ENCODE measurements at places on chromosomes 3 and 15.

- DNase-seq, result no peak
Observed at GRCh38 chr3:56200251-56200650, 268.0 kb downstream of the ERC2 start.

- no peak for DNase-seq
Observed at GRCh38 chr3:134464064-134464688, 21.6 kb downstream of the ANAPC13 start.

GRCh38 chr3:24828551-24828950 lies 333.9 kb upstream of the THRB start:
- DNase-seq, result no peak

- no peak for DNase-seq
Observed at GRCh38 chr15:83014205-83014653, 2.8 kb upstream of the C15orf40 start.

DNA sequence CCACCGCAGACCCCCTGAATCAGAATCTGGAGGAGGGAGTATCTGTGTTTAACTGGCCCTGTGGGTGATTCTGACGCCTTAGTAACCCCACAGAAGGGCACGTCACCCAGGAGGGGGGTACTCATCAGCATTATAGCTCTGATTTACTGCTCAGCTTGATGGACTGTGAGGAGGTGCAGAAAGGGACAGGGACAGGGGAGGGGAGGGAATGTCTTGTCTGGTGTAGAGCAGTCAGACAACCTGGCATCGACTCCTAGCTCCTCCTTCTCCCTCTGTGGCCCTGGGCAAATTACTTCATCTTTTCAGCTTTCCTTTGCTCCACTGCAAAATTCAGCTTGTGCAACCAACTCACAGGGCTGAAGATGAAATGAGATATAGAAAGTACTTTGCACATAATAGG lies 42.3 kb upstream of the GLCE start:
- DNase-seq, result no peak

- no peak for DNase-seq
Observed at GRCh38 chr3:4939276-4939675, 40.0 kb upstream of the BHLHE40 start.

DNA sequence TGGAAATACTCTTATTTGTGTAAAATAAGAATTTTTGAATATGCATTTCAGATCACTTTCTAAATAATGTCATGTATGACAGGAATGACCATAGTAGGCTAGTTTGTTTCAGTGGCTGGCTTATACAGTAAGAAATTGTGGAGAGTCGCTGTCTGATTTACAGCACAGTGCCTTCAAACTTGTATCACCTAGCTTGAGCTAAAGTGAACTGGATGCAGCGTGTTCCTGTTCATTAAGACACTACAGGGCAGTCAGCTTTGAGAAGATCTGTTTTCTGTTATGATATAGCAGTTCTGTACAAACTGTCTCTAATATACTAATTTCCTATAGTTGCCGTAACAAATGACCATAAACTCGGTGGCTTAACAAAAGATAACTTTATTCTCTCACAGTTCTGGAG lies 9.9 kb downstream of the CLDN16 start:
- no peak for DNase-seq

GRCh38 chr3:143590660-143591059 lies 257.6 kb downstream of the SLC9A9 start:
- DNase-seq, result no peak

- DNase-seq, result peak; percentile 57
Observed at GRCh38 chr3:71584394-71585011, 975 bp upstream of the FOXP1 start.

GRCh38 chr3:156356537-156357363 lies 198.2 kb downstream of the SSR3 start:
- no peak for DNase-seq

GRCh38 chr3:126208606-126209256 lies 28.3 kb upstream of the ALDH1L1 start:
- DNase-seq, result no peak

- DNase-seq, result no peak
Observed at GRCh38 chr3:115151921-115152320, 4.8 kb upstream of the ZBTB20 start.

DNA sequence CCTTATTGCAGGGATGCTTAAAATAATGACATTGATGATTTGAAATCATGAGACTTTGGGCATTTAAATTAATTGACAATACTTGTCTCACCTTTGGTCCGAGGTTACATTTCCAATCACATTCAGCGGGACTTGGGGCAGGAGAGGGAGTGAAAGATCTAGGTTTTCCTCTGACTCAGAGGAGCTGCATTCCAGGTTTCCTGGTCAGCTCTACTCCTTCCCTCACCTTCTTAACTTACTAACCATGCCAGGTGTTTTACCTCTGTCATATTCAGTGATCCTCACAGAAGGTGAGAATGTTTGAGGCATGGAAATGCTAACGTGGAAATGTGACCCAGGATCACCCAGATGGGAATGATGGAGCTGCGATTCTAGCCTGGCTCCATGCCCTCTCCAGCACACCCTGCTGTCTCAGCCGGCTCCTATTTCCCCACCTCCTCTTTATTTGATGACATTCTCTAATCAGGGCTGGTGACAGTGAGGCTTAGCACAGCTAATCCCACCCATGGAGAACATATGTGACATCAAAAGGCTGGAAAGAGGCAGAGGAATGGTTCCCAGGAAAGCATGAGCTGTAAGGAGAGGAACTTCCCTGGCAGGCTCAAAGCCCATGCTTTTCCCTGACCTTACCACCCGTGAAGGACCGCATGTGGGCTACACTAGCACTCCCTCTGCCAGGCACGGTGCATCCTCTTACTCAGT lies 38.7 kb downstream of the THSD4 start:
- DNase-seq, result no peak

DNA sequence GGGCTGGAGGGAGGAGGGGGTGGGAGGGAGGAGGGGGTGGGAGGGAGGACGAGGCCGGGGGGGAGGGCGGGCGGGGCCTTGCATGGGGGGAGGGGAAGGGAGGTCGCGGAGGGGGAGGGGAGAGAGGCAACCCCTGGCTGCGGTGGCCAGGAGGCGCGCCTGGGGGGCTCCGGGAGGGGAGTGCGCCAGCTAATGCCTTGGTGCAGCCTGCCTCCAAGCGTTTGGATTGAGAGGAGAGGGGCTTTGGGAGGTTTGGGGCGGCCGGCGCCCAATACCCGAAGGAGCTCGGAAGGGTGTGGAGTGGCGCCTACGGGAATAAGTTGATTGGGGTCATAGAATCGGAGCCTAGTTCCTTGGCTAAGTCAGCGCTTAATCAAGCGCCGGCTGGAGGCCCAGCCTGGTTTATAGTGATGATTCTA lies 557 bp downstream of the TFG start:
- DNase-seq, result peak; percentile 44

GRCh38 chr15:43441316-43441715 lies 51.6 kb downstream of the TP53BP1 start:
- DNase-seq, result no peak

DNA sequence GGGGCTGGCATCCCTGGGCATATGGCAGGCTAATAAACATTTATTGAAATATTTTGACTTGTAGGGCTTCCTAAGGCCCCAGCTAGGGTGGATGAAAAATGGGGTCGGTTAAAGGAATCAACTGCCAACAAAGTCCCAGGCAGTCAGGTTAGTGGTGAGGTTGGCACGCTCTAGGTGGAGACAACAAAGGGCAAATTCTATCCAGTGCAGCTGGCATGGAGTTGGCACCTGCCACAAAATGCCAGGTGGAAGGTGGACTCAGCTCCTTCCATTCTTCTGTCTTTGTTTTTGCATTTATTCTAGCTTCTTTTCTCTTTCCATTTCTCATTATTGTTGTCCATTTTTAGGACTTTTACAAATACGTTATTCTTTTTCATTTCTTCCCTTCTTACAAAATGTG lies 31.0 kb downstream of the LCMT2 start:
- no peak for DNase-seq

DNA sequence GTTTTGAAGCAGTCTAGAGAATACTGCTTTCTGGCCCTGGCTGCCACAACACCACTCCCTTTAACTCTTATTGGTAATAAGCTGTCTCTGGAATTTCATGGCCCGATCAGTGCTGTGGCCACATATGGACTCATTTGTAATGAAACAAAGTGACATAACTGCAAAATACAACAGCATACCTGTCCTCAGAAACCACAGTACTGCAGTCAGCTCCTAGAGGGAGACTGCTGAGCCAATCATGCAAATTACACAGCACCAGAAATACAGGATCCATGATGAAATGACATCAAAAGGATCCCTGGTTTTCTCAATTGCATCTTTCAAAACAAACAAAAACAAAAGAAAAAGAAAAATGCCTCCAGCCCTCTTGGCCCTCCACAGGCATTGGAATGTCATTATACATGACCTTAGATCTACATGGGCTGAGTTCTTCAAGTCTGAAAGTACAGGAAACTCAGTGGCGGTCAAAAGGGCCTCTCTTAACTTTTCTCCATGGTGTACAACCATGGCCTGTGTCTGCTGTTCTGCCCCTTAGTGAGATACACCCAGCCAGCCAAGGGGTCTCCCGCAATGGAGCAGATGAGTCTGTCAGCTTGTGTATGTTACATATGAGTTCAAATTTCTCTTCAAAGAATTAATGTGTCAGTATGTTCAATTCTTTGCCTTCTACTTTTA lies 24.9 kb upstream of the KBTBD12 start:
- DNase-seq, result no peak

DNA sequence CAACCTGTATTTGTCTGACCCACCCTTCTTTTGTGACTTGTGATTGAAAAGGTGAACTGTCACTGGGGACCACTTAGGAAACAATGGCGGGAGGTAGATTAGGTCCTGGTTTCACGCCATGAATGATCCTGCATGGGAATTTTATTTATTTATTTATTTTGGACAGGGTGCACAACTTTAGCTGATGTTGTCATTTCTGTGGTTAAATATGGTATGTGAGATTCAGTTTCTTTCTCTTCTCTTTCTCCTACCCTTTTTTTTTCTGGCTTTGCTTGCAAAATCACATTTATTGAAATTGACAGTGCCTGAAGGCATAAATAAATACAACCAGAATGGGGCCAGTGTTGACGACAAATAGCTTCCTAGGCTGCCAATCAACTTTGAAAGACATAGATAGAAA lies 18.0 kb upstream of the HTR3E start:
- no peak for DNase-seq

- DNase-seq, result no peak
Observed at GRCh38 chr3:53123953-53124352, 6.3 kb downstream of the RFT1 start.

GRCh38 chr3:66949898-66950297 lies 48.2 kb upstream of the KBTBD8 start:
- DNase-seq, result no peak

DNA sequence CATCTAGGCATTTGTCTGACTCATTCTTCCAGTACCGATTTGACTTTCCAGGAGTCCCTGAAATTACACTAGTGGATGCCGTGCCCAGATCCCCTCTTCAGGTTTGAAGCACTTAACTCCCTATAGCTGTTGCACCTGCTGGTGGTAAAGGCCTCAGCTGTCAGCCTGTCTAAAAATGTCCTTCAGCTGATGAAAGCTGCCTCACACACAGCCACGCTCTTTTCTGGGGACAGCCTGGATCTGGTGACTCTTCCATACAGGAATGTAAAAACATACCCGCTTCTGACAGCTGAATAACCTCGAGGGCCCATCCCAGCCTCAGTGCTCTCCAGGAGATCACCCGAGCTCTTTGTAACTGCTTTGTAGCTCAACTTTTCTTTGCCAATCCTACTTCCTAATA lies 534.1 kb upstream of the GRM7 start:
- DNase-seq, result no peak
